ENCODE measurements at places on chromosomes 6 and 20.

GRCh38 chr20:8400486-8400885, 268.4 kb downstream of the PLCB1 start:
- DNase-seq: no peak

GRCh38 chr20:45136911-45137310, 12.6 kb upstream of the WFDC12 start:
- no peak for DNase-seq

DNA sequence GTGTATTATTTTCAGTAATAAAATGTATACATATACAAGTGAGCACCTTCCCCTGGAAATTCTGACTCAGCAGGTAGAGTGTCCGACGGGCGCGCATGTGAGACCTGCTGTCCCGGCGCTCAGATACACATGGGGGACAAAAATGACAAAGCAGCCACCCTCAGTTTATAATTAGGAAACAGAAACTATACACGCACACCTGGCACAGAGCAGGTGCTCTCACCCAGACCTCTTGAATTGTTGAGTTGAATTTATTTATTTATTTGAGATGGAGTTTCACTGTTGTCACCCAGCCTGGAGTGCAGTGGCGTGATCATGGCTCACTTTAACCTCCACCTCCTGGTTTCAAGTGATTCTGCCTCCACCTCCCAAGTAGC, 180.4 kb downstream of the ZDHHC14 start:
- no peak for DNase-seq

DNA sequence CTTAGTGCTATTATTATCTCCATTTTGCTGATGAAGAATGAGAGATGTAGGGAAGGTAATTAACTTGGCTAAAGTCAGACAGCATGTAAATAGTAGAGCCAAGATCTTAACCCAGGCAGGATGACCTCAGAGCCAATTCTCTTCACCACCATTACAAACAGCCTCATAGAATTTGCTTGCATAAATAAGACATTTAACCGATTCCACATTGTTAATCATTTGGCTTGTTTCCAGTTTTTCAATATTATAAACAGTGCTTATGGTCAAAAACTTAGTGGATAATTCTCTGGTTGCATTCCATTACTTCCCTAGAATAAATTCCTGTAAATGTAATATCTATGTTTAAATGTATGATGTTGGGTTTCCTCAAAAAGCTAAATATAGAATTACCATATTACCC, 19.1 kb upstream of the PRDM1 start:
- no peak for DNase-seq

- DNase-seq: no peak
These were observed 268.3 kb downstream of the PRL start for GRCh38 chr6:22028403-22029090.

GRCh38 chr6:89966228-89966544, 71.9 kb downstream of the GJA10 start:
- DNase-seq: no peak

DNA sequence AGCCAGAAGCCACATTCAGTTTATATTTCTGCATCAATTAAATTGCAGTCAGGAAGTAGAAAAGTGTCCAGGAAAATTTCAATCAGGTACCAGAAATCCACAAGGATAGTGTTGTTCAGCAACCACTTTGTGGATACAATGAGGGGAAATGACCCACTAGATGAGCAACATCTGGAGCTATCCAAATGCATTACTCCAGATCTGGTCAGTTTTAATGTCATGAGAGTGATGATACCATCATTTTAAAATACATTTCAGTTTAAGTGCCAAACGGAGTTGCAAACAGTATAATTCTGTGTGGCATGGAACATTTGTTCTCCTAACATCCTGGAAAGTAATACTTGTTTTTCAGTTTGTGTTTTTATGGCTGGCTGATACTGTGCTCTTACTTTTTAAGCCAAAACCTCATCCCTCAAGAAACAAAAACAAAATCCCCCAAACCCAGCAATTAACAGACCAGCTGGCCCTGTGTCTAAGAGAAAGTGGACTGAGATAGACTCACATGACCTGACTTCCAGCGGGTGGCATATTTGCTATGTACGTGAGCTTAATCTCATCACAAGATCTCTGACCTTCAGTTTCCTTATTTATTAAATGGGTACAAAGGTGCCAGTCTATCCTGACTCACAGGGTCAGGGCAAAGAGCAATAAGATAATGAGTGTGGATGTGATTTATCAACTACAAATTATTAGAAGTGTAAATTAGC, 58.8 kb upstream of the CNKSR3 start:
- DNase-seq: no peak

All from psoas muscle (tissue), 8 donors.